D721Med (cell line): ENCODE measurements at places on chromosomes 6 and 20.

GRCh38 chr6:169232507-169232931, 21.1 kb downstream of the THBS2 start:
- DNase-seq, result no peak

GRCh38 chr6:37257320-37257633, 295 bp upstream of the TBC1D22B start:
- DNase-seq, result no peak

- no peak for DNase-seq
These were observed 38.4 kb downstream of the RREB1 start for GRCh38 chr6:7145885-7146828.

GRCh38 chr6:42340511-42340910, 111.2 kb downstream of the TRERF1 start:
- no peak for DNase-seq

DNA sequence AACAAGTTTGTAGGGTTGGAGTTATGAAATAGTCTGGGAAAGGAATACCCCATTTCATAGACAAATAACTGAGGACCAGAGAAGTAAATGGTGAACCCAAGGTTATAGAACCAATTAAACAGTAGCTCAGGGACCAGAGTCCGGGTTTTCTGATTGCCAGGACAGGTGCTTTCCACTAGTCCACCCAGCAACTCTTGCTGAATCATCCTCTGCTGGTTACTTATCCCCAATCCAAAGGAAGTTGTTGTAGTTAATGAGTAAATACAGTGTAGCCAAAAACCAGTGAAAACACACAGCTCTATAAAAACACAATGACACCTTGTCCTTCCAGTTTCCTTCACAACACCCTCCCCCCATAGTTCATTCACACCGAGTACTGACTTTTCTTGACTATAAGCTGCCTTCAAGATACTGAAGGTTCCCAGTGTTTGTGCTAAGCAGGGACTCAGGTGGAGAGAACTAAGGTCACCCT, 766 bp upstream of the TINAG start:
- no peak for DNase-seq

DNA sequence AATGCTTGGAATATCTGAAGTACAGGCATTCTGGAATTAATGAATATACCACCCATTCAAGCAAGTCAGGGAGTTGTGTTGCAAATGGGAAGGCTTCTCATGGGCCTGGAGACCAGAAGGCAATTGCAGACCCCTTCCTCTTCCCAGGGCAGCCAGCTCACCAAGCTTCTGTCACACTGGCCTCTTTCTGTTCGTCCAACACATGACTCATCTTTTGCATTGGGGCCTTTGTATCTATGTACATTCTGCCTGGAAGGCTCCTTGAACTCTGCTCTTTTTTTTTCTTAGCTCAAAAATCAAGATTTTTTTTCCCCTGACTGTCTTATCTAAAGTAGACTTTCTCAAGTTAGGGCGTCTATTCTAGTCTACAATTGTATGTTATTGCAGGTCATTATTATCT, 132.9 kb upstream of the MYLIP start:
- no peak for DNase-seq

DNA sequence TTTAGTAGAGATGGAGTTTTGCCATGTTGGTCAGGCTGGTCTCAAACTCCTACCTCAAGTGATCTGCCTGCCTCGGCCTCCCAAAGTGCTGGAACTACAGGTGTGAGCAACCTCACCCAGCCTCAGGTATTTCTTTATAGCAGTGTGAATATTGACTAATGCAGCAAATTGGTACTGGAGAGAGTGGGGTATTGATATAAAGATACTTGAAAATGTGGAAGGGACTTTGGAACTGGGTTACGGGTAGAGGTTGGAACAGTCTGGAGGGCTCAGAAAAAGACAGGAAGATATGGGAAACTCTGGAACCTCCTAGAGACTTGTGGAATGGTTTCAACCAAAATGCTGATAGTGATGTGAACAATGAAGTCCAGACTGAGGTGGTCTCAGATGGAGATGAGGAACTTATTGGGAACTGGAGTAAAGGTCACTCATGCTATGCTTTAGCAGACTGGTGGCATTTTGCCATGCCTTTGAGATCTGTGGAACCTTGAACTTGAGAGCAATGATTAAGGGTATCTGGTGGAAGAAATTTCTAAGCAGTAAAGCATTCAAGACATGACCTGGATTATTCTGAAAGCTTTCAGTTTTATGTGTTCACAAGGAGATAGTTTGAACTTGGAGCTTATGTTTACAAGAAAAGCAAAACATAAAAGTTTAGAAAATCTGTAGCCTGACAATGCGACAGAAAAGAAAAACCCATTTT, 127.2 kb downstream of the DTNBP1 start:
- DNase-seq, result no peak

GRCh38 chr6:6635291-6635690, 46.8 kb downstream of the LY86 start:
- no peak for DNase-seq

DNA sequence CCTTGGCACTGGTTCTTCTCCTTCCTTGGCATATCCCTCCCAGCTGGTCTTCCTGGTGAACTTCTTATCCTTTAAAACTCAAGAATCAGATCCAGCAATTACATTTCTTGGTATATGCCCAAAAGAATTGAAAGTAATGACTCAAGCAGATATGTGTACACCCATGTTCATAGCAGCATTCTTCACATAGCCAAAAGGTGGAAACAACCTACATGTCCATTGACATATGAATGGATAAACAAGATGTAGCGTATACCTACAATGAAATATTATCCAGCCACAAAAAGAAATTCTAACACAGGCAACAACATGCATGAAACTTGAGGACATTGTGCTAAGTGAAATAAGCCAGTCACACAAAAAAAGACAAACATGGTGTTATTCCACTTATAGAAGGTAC, 103.7 kb upstream of the NT5E start:
- no peak for DNase-seq

GRCh38 chr6:135062735-135063134, 8.1 kb upstream of the HBS1L start:
- no peak for DNase-seq

DNA sequence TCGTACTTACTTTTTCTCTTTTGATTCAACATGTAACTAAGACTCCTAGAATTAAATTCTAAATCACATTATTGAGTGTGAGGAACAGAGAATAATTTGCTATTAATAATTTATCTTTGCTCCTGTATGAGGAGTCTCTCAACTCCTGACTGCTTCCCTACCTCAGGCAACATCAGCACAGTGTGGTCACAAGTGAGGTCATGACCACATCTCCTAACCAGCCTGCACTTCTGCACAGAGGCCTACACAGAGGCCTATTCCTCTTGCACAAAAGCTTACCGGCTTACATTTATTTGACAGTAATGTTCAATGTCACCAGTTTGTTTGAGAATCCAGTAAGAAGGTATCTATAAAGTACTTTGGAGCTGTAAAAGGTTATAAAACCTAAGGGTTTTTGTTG, 637.4 kb upstream of the MARCKS start:
- no peak for DNase-seq

- no peak for DNase-seq
These were observed 49.7 kb downstream of the RBM38 start for GRCh38 chr20:57440678-57441509.

DNA sequence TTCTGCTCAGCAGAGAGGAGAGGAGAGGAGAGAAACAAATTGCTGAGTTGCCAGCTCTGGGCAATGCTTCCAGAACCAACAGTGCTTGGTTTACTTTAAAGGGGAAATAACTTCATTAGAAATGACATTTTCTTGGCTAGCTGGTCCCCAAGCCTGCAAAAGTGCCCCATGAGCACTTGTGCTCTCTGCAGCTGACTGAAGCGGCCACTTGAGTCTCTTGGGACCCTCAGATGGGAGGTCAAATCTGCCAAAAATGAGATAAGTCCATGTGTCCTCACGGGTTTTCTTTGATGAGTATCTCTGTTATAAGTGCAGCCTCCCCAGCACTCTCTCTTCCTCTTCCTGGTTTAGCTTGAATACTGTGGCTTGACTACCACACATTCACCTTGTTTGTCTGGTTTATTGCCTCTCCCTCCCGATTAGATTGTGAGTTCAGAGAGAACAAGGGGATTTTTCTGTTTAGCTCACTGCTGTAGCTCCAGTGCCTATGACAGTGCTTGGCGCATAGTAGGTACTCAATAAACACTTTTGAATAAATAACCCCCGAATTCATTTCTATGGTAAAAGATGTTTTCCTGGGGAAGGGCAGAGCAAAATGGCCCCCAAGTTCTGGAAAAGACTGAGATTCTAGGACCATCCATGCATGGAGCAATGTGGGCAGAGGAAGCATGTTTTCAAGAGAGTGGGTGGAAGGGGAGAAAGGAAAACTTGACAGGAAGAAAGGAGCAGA, 7.0 kb upstream of the RIN2 start:
- DNase-seq, result no peak

DNA sequence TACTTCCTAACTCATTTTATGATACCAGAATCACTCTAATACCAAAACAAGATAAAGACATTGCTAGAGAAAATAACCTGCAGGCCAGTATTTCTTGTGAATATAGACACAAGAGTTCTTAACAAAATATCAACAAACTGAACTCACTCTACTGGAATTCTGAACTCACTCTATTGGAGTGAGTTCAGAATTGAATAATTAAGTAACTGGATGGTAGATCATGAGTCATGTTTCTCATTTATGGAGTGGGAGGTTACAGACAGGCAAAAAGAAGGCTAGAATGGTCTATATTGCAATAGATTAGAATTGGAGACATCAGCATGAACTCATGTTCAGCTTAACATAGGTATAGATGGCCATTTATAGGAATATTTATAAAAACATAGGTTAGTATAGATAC, 26.6 kb upstream of the C6orf58 start:
- no peak for DNase-seq

DNA sequence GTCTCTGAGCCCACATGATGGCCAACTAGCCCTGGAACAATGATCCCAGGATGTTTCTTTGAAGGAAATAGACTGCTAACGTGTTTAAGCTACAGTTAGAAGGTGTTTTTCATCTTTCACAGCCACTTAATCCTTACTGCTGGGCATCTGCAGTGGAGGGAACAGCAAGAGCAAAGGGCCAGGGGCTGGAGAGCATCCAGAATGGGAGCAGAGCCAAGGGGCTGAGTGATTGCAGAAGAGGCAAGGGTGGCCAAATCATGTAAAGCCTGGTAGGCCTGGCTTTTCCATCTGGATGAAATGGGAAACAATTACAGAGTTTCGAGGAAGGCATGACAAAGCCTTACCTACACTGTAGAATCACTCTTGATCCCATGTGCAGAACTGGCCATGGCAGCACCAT, 18.7 kb upstream of the LAMP5 start:
- DNase-seq, result no peak

- no peak for DNase-seq
These were observed 135.0 kb upstream of the SLC35B3 start for GRCh38 chr6:8570256-8570920.

DNA sequence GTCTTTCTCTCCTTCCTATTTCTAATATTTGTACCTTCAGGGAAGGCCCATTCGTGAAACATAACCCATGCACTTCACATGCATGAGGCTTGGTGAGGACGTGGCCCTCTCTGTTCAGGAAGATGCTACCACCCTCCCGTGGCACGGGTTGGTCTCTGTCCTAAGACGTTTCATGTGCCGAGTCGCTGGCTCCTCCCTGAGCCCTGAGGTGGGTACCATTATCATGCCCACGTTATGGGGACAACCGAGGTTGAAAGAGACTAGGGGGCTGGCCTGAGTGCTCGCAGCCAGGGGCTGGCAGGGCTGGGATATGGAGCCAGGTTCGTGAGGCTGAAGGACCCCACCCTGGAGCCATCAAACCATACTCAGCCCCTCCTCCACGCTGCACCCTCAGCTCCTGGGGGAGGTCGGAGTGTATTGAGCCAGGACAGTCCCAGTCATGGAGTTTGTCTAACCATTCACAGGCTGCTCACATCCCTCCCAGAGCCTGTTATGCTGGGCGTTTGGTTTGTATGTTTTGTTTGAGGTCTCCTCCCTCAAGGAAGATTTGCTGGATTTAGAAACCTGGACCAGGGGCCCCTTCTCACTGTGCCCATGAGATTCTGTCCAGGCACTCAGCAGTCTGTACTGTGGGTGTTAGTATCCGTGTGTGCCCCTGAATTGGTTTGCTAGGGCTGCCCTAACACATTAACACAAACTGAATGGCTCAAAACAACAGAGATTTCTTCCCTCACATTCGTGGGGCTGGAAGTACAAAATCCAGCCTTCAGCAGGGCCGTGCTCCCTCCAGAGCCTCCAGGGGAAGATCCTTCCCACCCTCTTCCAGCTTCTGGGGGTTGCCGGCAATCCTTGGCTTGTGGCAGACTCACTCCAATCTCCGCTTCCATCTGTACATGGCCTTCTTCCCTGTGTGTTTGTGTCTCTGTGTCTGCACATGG, 88.3 kb downstream of the ANKRD60 start:
- no peak for DNase-seq

DNA sequence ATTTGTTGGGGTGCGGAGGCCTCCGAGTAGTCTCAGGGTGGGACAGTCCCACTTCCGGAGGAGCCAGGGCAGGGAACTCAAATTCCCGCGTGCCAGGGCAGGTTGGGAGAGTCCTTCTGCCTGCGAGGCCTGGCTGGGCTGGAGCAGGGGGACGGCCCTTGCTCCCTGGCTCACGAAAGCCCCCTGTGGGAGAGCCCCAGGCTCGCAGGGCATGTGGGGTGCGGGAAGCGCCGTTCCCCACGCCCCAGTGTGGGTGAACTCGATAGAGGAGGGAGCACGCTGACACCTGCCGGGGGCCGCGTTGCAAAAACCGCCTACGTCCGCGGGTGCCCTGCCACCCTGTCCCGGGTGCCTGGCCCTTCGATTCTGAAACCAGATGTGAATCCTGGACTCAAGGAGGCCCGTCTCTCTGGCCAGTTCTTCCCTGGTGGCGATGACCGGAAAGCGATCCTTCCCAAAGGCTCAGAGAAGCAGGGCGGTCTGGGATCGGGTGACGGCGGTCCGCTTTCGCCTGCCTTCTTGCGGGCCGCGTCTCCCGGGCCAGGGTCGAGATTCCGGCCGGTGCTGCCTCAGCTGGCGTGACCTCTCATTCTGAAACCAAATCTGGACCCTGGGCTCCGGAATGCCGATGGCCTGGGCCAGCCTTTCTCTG, 1846.5 kb upstream of the DEFB115 start:
- no peak for DNase-seq

- DNase-seq, result no peak
These were observed 124.4 kb downstream of the TRMT11 start for GRCh38 chr6:126110512-126111270.
